Stimulated activated CD8-positive, alpha-beta memory T cell treated with anti-CD3 and anti-CD28 coated beads, Interleukin-4, amount 100 ng/mL, for 1 hour (primary cell): ENCODE measurements at places on chromosomes 7 and 10.

DNA sequence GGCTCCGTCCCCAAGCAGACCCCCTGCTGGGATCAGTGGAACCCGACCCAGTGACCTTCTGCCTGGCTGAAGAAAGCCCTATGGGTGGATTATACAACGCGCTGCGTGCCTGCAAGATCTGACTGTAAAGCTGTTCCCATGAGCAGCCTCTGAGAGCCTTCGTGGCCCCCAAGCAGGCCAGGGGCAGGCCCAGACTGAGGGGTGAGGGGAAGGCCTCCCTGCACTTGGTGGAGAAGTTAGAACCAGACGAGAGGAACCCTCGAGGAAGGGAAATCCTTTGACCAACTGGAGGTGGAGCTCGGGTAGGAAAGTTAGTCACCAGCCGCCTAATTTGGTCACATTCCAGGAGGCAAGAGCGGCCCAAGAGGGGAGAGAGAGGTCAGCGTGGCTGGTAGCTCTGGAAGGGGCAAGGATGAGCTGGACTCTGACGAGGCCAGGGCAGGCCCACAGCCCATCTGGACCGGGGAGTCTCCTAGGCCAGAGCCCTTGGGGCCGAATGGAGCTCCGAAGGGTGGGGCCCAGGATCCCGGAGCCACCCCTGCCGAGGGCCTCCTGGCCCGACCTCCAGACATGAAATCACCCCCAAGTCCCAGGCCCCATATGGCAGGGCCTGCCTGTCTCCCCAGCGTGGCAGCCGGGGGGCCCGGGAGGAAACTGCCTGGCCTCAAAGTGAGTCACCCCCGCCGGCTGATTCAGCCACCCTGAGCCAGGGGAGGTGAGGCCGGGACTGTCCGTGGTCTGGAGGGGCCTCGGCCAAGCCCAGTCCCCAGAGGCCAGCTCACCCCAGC lies 23.3 kb upstream of the PDGFA start:
- no peak for DNase-seq

DNA sequence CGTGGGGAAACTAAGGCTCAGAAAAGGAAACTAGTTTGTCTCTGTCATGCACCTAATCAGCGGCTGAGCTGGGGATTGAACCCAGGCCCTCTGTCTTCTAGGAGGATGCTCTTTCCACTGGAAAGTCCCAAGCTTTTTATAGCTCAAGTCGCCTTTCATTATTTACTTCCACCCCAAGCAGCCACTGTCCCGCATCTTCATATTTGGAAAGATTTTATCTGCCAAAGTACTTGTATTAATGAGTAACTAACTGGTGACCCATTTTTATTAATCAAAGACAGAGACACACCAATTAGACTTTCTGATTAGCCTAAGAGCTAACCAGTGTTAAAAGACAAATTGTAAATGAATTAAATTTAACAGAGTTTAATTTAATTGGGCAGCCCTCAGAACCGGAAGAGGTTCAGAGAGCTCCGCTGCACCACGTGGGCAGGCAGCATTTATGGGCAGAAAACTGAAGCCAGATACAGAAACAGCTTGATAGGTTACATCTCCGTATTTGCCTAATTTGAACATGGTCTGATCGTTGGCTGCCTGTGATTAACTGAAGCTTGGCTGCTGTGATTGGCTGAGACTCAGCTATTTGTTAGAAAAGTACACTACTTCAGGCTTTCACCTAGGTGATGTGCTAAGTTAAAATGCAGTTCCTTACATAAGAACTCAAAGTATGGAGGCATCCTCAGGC lies 78.5 kb upstream of the PDCD4 start:
- DNase-seq = no peak

GRCh38 chr10:6070660-6071059 lies 8.5 kb upstream of the IL2RA start:
- no peak for DNase-seq

DNA sequence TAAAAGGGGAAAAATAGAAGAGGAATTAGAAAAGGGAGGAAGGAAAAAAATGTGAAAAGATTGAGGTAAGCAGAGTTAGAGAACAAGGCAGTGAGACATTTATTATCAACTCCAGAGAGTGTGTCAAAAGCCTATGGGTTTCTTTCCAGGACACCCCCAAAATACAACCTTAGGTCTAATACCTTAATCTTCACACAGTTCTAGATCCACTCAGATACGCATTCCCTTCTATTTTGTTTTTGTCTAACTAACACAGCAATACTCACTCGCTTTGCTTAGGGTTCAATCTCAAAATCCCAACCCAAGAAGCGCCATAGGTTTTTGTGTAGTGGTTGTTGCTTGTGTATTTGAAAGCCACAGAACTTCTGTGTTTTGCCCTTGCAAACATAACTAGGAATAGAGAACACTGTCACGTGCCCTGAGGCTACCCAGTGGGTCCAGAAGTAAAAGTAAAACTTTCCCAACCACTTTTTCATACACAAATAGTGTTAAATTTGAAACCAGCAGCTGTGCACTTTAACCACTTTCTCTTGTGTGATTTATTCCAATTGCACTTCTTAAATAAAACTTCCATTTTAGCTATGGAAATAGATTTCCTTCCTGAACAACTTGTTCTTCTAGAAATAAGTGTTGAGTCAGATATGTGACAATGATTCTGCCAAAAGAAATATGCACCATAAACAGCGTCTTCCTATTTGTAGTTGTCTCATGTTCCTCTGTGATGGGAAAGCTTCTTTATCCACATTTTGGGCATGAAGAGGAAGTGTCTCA lies 414.7 kb upstream of the GHITM start:
- DNase-seq = no peak

DNA sequence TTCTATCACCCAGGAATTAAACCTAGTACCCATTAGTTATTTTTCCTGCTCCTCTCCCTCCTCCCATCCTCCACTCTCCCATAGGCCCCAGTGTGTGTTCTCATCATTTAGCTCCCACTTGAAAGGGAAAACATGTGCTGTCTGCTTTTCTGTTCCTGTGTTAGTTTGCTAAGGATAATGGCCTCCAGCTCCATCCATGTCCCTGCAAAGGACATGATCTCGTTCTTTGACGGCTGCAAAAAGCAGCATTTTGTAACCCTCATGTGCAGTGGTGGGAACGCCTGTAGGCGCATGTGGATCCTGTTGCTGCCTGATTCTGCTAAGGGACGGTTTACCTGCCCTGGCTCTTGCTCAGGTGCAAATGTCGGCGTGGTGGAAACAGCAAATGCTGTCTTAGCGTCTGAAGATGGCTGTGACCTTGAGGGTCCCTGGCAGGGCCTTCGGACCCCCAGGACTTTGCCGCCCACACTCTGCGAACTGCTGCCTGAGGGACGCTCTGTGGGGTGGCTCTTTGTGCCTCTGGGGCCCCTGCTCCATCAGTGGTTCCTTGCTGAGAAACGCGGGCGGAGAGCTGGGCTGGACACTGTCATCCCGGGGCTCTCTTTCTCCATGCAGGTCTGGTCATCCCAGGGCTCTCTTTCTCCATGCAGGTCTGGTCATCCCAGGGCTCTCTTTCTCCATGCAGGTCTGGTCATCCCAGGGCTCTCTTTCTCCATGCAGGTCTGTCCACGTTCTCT lies 5.6 kb upstream of the MTG1 start:
- DNase-seq = no peak

DNA sequence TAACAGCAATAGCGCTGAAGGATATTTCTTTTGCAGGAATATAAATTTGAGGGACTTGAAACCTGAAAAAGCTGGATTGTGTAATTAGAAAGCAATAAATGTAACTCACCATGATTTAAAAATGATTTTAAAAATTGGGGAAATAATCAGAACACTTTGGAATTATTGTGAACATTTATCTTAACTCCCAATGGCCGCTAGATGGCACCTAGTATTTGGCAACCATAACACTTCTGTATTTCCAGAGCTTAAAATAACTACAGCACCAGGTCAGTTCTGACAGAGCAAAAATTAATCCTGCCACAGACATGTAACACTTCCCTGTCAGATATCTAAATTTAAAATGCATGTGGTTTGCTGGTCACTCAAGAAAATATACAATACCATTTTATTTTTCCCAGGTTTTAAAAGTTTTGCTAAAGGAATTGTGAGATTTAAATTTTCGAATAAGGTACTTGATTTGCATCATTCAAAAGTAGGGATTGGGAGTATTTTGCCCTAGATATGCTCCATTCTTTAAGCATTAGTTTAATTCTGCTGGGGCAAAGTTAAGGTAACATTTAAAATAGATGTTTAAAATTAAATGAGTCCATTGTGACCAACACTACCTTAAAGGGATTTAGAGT lies 144.5 kb downstream of the PPP1R3A start:
- DNase-seq = no peak

DNA sequence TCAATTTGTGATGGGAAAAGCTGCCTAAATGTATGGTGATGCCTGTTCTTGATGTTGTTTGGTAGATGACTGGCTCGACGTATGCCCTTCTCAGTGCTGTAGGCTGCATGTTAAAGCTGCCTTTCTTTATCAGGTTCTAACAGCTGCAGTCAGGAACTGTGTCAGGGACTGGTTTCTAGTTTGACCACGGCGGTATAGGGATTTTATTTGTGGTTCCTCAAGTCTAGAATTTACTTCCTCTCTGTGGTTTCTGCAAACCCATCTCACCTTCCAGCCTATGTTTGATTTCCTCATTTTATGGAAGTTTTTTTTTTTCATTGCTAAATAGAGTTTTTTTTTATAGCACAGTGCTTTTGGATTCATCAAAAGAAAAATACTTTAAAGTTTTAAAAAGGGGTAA lies 26.5 kb downstream of the LMTK2 start:
- DNase-seq = no peak

GRCh38 chr10:117342641-117343040 lies 32.6 kb downstream of the PDZD8 start:
- no peak for DNase-seq

DNA sequence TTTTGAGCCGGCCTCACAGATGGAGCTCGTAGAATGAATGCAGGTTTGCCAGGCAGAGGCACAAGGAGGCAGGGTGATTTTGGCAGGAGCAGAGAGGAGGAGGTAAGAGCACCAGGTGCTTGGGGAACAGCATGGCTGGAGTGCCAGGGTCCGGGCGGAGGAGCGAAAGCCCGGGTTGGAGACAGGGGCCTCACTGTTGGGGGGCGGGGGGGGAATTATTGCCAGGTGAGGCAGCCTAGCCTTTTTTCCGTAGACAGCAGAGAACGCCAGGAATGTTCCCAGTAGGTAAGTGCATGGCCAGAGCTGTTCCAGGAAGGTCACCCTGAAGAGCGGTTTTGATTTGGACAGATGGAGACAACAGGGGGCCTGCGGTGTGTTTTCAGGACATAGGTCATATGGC lies 9.5 kb downstream of the SRRM3 start:
- no peak for DNase-seq

GRCh38 chr7:143288836-143289235 lies 685 bp downstream of the CASP2 start:
- no peak for DNase-seq

GRCh38 chr7:99406557-99406956 lies 1.8 kb downstream of the PDAP1 start:
- DNase-seq = no peak

- DNase-seq = no peak
Measured at GRCh38 chr7:80475383-80475782, 36.5 kb downstream of the GNAT3 start.

GRCh38 chr10:87523731-87524130 lies 19.0 kb downstream of the MINPP1 start:
- DNase-seq = no peak

DNA sequence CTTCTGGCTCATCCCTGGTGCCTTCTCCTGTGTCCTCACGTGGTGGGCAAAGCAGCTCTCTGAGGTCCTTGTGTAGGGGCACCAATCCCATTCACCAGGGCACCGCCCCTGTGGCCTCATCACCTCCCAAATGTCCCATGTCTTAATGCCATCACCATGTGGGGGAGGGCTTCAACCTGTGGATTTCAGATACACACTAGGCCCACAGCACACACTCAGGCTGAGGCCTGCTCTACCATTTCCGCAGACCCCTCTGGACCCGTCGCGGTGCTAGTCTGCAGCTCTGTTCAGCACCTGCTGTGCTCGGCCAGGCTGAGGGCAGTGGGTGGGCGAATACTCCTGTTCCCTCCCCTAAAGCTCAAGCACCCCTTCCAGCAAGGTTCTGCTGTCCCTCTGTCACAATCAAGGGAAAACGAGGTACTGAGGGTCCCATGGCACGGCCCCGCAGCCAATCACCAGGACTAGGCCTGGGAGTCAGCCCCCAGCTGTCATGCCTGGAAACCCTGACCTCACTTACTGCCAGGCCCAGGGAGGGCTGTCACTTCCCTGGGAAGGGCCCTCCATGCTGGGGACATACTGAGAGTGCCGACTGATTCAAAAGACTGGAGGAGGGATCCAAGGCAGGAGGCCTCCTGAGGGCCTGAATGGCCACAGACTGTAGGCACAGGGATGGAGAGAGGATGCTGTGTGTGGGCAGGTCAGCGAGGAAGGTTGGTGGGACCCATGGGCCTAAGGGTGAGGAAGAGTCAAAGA lies 123.8 kb upstream of the RET start:
- DNase-seq = no peak

- DNase-seq = no peak
Measured at GRCh38 chr10:116848944-116849247, 403 bp upstream of the ENO4 start.
